WTC11 (cell line): ENCODE measurements at places on chromosomes 13 and 19. TPM values are rescaled to one million over a fixed set of nuclear protein-coding genes. Genes with fewer than 3 reads are reported as not detected.
A peak's percentile ranks its signal among the peaks of the same experiment; 100 is the strongest.

Gene CEACAM8
- not detected in 3 replicates for total RNA-seq

GRCh38 chr19:11208561-11209471, 11.5 kb upstream of the KANK2 start:
- no peak for DNase-seq
- no peak overlapping the region for H3K27ac ChIP-seq
- H3K4me1 ChIP-seq: no peaks in the 10 kb centered on the region
- H3K4me3 ChIP-seq: no peak overlapping the region
- no peaks in the 10 kb centered on the region for H3K27me3 ChIP-seq

GRCh38 chr13:24254146-24254841, 55.1 kb upstream of the C1QTNF9 start:
- H3K36me3 ChIP-seq: peaks cover 6% of the 10 kb centered on the region
- DNase-seq: no peak
- H3K27ac ChIP-seq: no peak overlapping the region
- H3K27me3 ChIP-seq: no peaks in the 10 kb centered on the region
- no peak overlapping the region for H3K4me3 ChIP-seq
- H3K4me1 ChIP-seq: peaks cover 7% of the 10 kb centered on the region

Gene KCNN4
- 0.76 to 1.1 TPM (median 0.98 TPM) in 3 replicates for total RNA-seq

DNA sequence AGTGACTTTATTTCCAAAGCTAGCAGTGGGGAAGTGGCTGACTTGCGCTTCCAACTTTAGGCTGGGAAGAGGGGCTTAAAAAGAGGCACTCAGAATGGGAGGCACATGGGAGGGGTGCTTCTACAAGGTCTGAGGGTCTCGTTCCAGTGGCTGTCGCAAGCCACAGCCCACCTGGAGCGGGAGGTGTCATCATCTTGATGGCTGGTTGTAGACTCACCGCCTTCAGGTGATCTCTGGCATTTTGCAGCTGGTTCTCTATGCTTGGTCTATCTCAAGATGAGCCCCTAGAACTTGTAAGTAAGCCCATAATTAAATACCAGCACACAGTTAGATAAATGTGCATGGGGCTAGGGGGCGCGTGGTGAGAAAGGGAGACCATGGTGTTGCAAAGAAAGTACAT, 9.2 kb downstream of the TEX29 start:
- H3K4me1 ChIP-seq: no peaks in the 10 kb centered on the region
- H3K27ac ChIP-seq: no peak overlapping the region
- no peak overlapping the region for H3K4me3 ChIP-seq
- H3K36me3 ChIP-seq: no peaks in the 10 kb centered on the region

Gene NDUFB7
- 240 to 255 TPM (median 254 TPM) in 3 replicates for total RNA-seq

DNA sequence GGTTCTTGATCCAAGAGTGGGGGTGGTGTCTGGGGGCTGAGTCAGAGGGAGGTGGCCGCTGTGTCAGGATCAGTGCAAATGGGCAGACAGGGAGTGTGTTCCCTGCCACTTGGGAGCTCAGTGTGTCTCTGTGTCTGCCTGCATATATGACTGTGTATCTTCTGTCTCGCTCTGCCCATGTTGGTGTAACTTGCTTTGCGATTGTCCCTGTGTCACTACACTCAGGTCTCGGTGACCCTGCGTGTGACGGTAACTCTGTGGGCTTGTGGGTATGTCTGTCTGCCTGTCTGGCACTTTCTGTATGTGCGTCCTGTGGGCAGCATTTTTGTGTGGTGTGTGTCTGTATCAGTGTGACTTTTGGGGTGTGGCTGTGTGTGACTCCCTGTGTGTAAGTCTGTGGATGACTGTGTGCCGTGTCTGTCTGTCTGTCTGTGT, 8.2 kb upstream of the ERFL start:
- peaks cover 18% of the 10 kb centered on the region for H3K4me1 ChIP-seq
- no peak overlapping the region for H3K27ac ChIP-seq
- H3K27me3 ChIP-seq: peaks cover 79% of the 10 kb centered on the region
- no peak for DNase-seq

Gene CYP2S1
- 173 to 191 TPM (median 188 TPM) in 3 replicates for total RNA-seq

Gene SIGLEC8
- not detected in 3 replicates for total RNA-seq

DNA sequence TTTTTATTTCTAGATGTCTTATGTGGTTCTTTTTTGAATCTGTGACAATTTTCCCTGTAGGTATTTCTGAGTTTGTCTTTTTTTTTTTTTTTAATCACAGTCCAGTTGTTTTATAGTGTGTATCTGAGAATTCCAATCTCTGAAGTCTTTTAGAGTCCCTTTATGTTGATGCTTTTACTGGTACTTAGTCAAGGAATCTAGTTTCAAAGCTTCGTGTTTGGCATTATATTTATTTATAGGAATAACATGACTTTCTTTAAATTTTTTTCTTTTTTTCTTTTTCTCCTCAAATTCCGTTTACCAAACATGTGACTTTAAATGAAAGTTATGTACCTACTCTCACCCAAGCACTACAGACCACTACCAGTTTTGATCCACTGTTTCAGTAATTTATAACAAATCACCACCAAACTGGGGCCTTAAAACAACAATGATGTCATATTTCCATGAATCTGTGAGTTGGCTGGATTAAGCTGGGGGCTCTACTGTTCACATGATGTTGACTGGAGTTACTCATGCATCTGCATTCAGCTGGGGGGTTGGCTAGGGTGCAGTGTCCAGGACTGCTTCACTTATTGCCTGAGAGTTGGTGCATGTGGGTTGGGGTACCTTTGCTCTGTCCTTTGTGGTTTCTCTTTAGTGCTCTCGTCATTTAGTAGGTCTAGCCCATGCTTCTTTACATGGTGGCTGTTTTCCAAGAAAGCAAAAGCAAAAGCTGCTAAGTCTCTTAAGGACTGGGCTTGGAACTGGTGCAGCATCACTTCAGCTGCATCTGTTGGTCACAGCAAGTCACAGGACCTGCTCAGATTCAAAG, 22.3 kb downstream of the KCTD4 start:
- H3K36me3 ChIP-seq: no peaks in the 10 kb centered on the region
- no peak overlapping the region for H3K4me3 ChIP-seq
- peak overlapping the region; percentile 68 for H3K27ac ChIP-seq

Gene ZNF677
- 56.9 to 60.1 TPM (median 58.8 TPM) in 3 replicates for total RNA-seq

DNA sequence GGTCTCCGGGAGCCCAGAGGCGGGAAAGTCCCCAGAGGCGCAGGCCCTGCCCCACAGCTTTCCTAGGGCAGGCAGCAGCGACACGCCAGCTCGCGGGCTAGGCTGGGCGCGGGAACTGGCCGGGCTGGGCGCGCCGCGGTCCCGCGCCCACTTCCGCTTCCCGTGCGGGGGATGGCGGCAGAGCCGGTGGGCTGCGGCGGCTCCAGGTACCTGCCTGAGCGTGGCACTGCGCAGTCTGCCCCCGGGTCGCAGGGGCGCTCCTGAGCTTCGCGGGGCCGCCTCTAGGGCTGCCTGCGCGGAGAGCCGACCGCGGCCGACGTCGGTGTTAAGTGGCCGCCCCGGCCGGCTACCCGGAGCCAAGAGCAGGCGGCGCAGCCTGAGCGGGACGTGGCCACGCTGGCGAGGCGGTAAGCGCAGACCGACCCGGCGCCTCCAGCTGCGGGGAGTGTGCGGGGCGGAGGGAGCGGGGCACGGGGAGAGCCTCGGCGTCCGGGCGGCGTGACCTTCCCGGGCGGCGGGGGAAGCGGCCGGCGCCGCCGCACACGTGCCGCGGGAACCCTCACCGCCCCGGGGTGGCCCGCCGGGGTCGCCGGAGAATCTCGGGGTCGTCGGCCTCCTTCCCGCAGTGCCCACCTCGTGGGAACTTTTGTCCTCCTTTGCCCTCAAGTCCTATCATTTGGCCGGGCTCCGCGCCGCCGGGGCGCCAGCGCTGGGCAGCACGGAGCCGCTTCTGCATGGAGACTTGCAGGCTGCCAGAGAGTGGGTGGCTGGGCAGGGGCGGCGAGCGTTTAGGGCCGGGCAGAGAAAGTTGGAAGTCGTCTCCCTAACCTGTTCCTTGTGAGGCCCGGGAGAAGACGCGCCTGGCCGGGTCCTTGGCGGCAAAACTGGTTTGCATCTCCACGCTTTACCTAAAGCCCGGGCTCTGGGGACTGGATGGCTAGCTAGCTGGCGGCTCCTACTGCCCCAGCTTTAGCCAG, 31.4 kb upstream of the MPHOSPH8 start:
- DNase-seq: peak; percentile 69
- H3K4me1 ChIP-seq: no peaks in the 10 kb centered on the region
- H3K36me3 ChIP-seq: peaks cover 38% of the 10 kb centered on the region
- H3K27ac ChIP-seq: no peak overlapping the region
- peak overlapping the region; percentile 54 for H3K4me3 ChIP-seq
- peaks cover 60% of the 10 kb centered on the region for H3K27me3 ChIP-seq

Gene ZIM2
- total RNA-seq: not detected in 3 replicates

GRCh38 chr13:105541565-105541964, 993.9 kb downstream of the EFNB2 start:
- H3K27me3 ChIP-seq: no peaks in the 10 kb centered on the region
- H3K27ac ChIP-seq: no peak overlapping the region
- no peak overlapping the region for H3K4me3 ChIP-seq
- H3K4me1 ChIP-seq: peaks cover 8% of the 10 kb centered on the region
- DNase-seq: no peak
